ENCODE measurements at places on chromosomes 1 and 21.
A peak's percentile ranks its signal among the peaks of the same experiment; 100 is the strongest.

DNA sequence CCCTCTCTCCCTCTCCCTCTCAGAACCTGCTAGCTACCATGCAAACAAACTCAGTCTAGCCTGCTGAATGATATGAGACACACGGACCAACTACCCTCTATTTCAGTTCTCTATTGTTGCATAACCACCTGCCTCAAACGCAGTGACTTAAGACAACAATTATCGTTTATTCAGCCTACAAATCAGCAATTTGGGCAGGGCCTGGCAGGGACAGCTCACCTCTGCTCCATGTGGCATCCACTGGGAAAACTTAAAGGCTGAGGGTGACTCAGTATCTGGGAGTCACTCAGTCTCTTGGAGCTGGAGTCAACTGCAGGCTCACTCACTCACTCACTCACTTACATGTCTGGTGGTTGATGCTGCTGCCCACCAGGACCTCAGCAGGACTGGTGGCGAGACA lies 121.3 kb downstream of the SEC16B start:
- no peak for DNase-seq

DNA sequence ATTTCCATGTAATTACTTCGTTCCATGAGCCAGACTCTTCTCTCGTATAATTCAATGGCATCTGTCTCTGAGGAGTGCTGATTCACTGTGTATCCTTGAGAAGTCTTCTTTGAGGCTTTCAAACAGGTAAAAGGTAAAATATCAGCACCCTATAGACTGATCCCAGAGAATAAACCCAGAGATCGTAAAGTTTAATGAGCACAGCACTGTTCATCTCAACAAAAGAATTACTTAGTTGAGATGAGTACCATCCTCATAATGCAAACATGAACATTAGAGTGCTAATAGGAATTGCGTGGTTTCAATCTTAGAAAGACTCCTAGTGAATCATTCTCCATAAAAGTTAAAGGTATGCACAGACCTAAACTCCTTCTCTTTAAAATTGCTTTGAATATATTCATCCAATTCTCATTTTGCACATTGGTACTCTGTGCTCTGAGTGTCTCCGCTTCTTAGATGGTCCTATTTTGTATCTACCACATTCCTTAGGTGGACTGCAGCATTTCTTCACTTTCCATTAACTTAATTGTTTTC lies 97.2 kb downstream of the TBX15 start:
- DNase-seq = no peak

DNA sequence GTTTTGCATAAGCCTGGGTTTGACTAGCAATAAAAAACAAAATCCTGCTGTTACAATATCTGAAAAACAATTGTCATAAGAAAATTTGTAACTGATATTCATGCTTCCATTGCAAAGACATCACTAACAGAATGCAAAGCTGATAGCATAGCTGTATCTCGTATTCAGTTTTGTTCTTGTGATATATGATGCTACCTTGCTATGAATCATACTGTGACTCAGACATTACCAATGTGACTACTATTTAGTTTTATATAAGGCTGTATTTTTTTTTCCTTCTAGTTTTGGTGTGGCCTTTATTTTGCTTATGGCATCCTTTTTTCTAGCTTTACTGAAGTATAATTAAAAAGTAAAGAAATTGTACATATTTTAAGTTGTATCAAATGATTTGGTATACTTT lies 1381.8 kb downstream of the MRPL39 start:
- DNase-seq = no peak

GRCh38 chr1:243487649-243488227 lies 231.9 kb downstream of the SDCCAG8 start:
- peak; percentile 13 for DNase-seq

- no peak for DNase-seq
Measured at GRCh38 chr1:113965703-113966412, 13.4 kb upstream of the OLFML3 start.

DNA sequence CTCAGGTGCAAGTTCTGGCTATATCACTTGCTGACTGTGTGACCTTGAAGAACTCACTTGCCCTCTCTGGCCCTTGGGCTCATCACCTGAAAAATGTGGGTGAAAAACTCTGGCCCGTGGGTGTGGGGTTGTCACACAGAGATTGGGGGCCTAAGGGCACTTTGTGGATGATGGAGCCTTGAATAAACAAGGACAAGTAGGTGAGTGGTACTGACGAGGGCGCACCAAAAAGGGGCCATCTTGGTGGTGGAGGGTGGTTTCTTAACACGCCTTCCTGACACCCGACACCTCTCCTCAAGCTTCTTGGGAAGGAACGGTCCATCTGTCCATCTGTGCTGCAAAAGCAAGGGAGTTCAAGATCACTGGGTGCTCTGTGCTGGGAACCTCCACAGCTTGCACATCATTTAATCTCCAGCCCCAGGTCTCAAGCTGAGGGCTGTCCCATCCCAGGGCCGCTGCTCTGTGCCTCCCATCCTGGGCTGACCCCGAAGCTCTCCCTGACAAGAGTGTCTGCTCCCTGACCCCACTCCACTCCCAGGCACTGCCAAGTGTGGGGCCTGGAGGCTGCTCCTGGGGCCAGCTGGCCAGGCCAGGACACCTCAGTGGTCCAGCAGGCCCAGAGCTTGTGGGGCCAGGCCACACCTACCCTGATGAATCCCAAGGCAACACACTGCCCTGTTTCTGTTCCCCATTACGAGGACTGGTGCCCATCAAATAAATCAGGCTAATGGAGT lies 97.3 kb downstream of the GLIS1 start:
- DNase-seq = no peak

DNA sequence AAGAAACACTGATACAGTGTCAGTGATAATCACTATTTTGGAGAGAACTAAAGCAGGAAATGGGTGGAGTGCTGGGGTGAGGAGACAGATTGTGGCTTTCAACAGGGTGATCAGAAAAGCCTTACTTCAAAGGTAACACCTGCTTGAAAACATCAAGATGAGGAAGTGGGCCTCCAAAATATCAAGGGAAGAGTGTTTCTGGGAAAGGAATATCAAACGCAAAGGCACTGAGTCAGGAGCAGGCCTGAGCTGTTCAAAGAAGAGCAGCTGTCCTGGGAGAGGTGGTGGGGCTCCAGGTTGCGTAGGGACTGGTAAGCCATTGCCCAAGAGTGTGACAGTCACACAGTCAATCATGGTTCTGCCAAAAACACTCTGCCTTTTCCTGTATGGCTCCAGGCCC lies 47.1 kb upstream of the ATP1A1 start:
- DNase-seq = no peak

GRCh38 chr1:6498576-6499111 lies 7.2 kb upstream of the PLEKHG5 start:
- DNase-seq = no peak

GRCh38 chr1:42784946-42785693 lies at the start of gene TMEM269:
TSS of gene TMEM269 (plus strand) at chr1:42784991. CDS start at chr1:42789894, 4,903 bp downstream.
- no peak for DNase-seq

DNA sequence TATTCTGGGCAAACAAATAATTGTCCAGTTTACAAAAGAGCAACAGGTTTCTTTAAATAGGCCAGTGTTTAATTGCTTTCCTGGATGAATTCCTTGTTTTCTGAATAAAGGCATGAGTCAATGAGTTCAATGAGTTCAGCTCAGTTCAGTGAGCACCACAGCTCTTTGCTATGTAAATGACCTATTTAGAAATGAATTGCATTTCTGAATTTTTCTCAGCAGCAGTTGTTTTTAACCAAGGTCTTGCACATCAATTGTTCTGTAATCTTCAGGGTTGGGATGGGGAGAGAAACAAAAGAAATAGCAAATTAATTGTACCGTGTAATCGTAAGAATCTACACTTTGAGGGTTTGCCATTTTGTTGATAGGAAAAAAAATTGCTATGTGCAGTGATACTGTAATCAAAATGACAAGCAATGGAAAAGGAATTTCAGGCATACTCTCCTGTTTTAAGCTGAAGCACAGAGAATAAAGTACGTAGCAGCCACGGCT lies 45.7 kb downstream of the MIS18A start:
- no peak for DNase-seq

DNA sequence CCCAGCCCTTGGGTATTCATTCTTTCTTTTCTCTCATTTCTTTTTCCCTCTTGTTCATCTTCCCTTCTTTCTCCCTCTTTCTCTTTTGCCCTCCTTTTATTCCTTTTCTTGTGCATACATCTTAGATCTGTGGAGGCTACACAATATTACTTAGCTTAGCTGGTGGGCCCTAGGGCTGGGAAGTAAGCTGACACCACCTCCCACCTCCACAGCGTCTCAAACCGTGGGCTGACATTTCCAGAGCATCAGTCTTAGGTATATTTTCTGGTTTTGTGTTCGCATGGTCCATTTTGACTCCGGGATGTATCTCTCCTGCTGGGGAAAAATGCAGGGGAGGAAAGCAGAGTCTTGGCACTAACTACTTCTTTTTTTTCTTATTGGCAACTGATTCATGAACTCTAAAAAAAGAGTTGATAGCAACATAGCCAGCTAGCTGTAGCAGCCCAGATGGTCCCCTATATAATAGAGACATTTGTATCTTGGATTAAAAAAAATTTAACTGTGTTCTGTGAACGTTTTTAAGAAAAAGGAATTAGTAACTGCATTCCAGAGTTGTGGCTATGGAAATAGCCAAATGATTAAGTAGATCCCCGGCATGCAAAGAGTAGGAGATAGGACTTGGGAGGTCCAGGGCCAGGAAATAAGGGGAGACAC lies 15.5 kb downstream of the CNIH3 start:
- DNase-seq = no peak

DNA sequence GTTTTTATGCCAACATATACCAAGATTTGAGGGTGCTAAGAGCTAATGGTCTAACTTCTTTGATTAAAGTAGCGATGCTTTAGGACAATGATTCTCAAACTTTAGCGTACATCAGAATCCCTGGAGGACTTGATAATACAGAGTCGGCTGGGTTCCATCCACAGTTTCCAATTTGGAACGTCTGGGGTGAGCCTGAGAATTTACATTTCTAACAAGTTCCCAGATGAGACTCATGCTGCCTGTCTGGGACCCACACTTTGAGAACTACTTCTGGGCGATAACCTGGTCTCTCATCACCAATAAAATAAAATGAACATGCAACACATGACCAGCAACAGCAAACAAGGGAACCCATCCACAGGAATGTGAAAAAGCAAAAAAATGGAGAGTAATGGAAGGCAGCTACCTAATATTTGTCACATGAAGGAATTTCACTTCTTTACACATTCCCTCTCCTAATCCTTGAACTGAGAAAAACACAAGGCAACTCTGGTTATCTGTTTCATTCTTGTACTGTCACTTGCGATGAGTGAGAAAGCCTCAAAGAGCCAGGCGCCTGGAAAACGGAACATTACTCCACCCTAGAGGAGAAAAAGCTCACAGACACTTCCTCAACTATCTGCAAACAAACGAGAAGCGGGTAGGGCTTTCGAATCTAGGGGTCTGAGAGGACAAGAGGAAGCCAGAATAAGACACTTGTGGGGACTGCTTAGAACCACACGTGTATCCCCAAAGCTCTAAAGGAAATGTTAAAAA lies 14.0 kb downstream of the HSF2BP start:
- peak; percentile 32 for DNase-seq

DNA sequence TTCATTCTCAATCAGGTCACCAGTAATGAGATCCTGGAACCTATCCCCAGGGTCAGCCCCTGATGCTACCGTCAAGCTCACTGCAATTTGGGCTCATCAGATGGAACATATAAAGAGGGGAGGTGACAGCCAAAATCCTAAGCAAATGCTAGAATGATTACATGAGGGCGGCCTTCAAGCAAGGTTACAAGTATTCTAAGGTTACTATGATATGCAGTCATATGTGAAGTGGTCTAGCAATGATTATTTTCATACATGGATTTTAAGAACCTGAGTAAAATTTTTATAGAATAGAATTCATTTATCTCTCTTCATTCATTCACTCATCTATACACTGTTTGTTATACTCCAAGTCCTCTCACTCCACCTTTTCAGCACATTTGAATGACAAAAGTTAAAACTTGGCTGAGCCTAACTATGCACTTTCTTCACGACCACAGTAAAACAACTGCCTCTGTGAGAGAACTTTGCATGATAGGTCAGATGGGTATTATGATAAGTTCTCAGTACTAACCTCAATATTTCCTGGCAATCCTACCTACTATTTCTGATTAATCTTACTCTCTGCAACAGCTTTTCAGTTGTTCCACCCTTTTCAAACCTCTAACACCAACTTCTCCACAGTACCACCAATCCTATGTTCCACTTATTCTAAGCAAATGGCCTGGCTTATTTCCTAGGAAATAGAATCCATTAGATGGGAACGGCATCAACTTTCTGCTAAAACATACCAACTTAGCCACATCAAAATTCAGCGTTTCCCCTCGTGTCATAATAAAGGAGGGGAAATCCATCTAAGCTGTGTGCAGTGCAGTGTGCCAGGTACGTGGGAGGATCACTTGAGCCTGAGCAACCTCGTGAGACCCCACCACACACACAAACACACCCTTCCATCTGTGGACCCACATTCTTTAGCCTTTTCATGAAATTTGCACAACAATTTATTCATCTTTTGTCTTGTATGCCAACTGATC lies 32.0 kb downstream of the LHX9 start:
- no peak for DNase-seq

DNA sequence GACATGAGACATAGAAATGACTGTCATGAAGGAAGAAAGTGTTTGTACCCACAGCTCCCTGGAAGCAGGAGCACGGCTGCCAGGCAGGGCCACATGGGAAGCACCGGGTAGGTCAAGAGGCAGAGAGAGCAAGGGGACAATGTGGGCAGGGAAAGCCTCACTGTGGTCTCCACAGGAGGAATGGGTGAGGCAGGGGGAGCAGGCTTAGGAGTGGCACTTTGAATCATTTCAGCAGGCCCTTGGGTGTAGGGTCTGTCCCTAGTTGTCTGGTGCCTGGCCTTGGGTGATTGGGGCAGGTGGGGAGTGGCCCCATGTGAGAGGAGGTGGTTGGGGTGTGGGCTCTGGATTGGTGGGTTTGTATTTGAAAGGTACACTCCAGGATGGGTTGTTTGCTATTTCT lies 83.9 kb downstream of the PCBP3 start:
- no peak for DNase-seq

DNA sequence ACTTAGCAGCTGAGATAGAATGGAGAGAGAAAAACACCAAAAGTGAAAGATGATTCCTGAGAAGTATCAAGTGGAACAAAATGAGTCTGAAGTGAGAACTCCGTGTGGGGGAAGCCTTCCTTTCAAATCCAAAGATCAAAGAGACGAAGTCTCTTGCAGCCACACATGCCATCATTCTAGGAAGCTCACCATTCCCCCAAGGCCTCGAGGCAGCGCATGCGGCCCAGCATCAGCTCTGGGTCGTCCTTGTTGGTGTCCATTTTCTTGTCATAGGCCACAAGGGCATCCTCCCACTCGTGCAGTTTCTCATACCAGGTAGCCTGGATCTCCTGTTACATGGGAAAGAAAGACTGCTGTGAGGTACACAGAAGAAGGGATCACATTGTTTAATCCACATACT lies 32.2 kb upstream of the ANGPTL7 start:
- DNase-seq = no peak

GRCh38 chr1:101293461-101294051 lies 56.7 kb downstream of the S1PR1 start:
- DNase-seq = no peak

DNA sequence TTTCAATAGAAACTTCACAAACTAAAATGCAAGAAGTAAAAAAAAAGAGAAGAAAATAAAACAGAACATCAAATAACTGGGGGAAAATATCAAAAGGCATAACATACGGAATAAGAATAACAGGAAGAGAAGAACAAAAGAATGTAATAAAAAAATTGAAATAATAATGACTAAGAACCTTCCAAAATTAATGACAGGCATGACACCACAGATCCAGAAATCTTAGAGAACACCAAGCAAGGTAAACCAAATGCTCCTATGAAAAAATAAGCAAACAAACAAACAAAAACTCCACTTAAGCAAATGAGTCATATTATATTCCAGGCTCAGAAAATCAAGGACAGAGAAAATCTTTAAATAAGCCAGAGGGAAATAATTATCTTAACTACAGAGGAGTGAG lies 8.7 kb downstream of the OR10J1 start:
- no peak for DNase-seq

- DNase-seq = no peak
Measured at GRCh38 chr1:80534606-80535360, 1266.0 kb upstream of the ADGRL2 start.

Data from COR-L47 (cell line).